ENCODE measurements at places on chromosomes 2 and 18.

DNA sequence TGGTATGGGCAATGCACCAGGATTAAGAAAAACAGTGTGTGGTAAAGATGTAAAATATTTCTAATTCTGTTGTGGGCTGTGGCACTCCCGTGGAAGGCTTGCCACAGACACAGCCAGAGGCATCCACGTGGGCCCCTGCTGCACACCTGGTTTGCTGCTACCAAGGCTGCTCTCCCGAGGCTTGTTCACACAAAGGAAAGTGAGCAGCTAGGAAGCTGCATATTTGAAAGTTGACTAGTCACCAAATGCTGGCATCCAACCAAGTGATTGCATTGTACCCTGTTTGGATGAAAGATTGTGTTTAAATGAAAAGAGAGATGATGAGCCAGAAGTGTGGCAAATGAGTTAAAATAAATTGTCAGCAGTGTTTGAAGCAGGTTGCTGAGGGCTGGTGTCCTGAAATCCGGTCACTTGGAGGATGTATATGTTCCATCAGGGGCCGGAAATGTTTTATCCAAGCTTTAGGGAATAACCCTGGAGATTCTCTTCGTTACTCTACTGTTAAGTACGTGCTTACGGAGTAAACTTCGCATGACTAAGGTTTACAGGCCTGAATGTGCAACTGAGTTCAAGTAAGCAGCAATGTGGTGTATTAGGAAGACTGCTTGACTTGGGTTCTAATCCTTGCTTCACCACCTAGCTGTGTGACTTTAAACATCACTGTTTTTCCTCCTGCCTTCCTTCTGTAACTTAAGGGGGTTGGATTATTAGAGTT lies 86.1 kb downstream of the MSH2 start:
- DNase-seq, result no peak

DNA sequence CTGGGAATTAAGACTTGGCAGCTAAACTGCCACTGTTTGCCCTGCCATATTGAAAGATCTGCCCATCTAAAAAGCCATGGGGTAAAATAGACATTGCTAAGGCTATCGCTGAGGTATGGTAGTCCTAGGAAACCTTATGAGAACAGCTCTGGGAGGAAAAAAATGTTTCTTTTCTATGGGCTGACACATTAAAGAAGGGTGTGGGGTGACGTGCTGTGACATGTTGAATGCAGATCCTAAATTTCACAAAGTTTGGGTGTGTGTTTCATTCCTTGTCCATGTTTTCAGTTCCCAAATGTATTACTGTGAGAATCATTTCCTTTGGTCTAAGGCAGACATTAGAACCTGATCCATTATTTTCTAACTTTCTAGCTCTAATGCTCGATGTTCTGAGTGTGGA lies 766.4 kb downstream of the BCL11A start:
- DNase-seq, result no peak

GRCh38 chr2:175684466-175684865 lies 317.6 kb downstream of the LNPK start:
- DNase-seq, result no peak

DNA sequence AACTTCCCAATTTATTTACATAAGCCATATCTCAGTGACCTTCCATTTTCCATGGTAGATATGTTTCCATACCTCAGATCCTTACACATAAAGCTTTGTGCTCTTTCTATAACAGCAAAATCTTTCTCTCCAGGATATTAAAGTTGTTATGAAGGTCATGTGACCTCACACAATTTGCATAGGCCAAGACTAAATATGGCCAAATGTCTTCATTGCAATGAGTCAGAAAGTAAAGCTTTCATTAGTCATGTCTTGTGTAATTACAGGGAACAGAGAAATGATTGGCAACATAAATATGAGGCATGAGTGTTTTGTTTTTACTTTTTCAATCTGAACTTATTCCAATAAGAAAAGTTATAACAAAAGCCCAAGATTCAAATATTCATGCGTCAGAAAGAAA lies 243.5 kb downstream of the ASXL3 start:
- DNase-seq, result no peak

DNA sequence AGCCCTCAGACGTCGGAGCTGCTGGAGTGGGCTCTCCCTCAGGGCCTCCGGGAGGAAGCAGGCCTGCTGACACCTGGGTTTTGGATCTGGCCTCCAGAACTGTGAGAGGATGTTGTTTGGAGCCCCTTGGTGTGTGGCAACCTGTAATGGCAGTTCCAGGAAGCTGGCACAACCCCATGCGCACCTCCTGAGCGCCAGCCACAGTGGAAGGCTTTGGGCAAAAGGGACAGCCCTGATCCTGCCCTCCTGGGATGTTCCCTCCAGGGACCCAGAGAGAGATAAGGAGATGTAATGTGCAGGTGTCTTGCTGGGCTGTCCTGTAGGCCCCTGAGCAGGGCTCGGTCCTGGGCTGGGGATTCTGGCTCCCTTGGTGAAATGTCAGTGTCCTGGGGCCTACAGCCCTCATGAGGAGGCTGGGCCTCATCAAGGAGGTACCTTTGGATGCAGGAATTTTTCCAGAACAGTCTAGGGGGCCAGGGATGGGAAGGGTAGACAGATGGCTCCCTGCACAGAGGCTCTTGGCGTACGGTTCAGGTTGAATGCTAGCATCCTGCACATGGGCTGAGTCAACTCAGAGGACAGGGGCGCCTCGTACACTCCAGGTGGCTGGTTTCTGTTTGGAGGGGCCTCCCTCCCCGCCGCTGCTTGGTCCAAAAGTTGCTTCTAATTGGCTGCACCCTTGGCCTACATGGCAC lies 61.1 kb downstream of the ASB1 start:
- DNase-seq, result no peak

GRCh38 chr2:96135621-96136020 lies 2.7 kb downstream of the ASTL start:
- no peak for DNase-seq

- DNase-seq, result no peak
These were observed 16.7 kb downstream of the D2HGDH start for GRCh38 chr2:241751152-241751551.

DNA sequence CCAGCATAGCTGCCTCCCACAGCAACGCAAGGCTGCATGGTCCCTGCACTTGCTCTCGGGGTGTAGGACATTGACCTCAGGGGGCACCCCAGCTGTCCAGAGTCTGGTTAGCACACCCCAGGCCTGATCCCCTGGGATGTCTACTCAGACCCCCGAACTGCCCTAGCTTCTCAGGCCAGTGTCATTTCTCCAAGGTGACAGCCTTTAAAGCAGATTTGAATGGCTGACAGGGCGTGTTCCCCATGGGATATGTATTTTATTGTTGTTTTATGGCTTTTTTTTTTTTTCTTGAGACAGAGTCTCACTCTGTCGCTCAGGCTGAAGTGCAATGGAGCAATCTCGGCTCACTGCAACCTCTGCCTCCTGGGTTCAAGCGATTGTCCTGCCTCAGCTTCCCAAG lies 40.8 kb upstream of the PTMA start:
- DNase-seq, result no peak

- no peak for DNase-seq
These were observed 217.8 kb upstream of the ATP5MC3 start for GRCh38 chr2:175399326-175399725.

Measured in WTC11 (cell line).